Occipital lobe (tissue), 3 donors: ENCODE measurements at places on chromosomes 5 and 9.

- no peak for DNase-seq
These were observed 61.8 kb downstream of the WDR36 start for GRCh38 chr5:111153945-111154344.

GRCh38 chr9:38259519-38260218 lies 132.8 kb upstream of the ALDH1B1 start:
- no peak for DNase-seq

DNA sequence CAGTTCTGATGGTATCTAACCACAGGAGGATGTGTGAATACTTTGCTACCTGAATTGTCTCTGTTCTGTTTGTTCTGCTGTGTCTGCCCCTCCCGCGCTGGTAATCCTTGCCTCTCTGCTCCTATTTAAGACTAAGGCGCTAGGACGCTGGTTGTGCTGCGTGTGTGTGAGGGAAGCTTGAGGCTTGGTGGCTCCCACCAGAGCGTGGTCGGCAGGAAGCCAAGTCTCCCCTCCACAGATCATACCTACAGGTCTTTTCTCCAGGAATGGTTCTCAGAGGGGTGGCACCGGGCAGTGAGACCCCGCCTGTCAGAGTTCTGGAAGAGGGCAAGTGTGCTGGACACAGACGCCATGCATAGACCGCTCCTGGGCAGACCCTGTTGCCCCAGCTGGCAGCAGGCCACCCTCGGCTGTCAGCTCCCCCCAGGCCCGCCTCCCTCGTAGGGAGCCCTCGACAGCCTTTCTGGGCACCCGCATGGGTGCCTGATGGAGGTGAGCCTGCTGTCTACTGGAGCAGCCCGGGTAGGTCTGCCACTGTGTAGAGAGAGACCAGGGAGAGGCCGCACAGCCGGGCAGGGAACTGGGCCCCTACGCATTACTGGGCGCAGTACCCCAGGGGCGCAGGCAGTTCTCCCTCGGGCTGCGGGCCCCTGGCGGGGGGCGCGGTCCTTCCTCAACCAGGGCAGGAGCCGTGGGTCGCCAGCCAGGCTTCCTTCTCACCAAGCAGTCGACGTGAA lies 53.4 kb upstream of the ROR2 start:
- no peak for DNase-seq

- no peak for DNase-seq
These were observed 15.8 kb downstream of the ERCC8 start for GRCh38 chr5:60929024-60929423.

DNA sequence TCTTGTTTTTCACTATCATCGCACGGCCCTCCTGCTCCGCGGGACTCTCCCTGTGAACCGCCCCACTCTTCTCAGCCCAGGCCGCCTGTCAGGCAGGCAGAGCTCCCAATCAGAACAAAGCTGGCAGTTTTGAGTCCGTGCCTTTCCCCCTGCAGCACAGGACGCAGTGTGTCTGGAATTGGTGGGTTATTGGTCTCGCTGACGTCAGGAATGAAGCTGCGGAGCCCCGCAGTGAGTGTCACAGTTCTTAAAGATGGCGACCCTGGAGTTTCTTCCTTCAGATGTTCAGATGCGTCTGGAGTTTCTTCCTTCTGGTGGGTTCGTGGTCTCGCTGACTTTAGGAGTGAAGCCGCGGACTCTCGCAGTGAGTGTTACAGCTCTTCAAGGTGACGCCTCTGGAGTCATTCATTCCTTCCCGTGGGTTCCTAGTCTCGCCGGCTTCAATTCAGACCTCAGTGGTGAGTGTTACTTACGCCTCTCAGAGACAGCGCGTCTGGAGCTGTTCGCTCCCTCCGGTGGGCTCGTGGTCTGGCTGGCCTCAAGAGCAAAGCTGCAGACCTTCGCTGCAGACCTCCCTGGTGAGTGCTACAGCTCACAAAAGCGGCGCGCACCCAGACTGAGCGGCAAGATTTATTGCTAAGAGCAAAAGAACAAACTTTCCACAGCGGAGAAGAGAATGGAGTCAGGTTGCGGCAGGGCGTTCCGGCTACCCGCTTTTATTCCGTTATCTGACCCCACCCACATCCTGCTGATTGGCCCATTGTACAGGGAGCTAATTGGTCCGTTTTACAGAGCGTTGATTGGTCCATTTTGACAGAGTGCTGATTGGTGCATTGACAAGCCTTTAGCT lies 7.4 kb downstream of the ZDHHC11B start:
- no peak for DNase-seq

DNA sequence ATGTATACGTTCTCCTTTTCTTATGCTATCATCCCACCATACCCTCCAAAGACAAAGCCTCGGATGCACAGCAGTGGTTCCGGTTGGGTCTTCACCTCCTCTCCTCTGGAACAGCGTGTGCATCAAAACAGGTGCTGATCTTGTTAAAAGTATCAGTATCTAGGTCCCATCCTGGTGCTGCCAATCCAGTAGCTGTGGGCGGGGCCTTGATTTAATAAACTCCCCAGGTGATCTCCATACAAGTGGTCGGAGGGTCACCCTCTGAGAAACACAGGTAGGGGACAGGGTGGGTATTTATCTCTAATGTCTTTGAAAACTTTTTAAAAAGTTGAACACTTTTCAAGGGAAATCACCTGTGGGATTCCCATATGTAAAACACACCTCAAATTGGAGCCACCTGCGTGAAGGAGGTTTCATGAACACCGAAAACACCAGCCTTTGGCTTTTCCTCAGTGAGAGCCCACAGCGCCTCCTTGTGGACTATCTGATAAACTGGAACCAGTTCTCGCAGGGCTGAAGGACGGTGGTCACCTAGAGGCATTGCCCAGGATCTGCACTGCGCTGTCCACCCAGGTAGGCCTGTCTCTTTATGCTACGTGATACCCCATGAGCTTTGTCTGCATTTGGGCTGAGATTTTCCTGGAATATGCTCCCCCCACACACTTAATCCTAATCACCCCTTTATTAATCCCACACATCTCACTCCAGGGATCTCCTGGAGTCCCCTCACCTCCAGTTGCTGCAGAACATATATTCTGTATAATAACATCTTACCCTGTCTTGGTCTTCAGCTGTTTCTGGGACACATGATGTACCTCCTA lies 80.5 kb upstream of the EPB41L4B start:
- DNase-seq: no peak

GRCh38 chr9:34490760-34491159 lies 32.0 kb downstream of the ENHO start:
- DNase-seq: no peak

- no peak for DNase-seq
These were observed 103.6 kb downstream of the PBX3 start for GRCh38 chr9:125850763-125851162.

GRCh38 chr5:84874196-84874595 lies 489.5 kb upstream of the EDIL3 start:
- no peak for DNase-seq

GRCh38 chr5:93676704-93677103 lies 64.7 kb downstream of the POU5F2 start:
- DNase-seq: no peak

GRCh38 chr5:96125231-96125891 lies 163.7 kb upstream of the ELL2 start:
- no peak for DNase-seq

- DNase-seq: no peak
These were observed 152.5 kb downstream of the RNF180 start for GRCh38 chr5:64318175-64318574.

DNA sequence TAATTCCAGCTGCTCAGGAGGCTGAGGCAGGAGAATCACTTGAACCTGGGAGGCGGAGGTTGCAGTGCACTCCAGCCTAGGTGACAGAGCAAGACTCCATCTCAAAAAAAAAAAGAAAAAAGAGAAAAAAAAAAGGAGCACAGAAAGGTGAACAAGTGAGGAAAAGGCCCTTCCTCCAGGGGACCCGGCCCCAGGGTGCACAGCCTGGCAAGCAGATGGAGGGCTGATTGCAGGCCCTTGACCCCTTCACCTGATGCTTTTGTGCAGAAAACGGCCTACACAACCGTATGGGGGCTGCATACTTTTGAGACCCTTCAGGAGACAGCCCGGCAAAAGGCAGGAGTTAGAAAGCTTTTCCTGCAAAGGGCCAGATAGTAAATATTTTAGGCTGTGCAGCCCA lies 33.9 kb downstream of the HRH2 start:
- DNase-seq: no peak

DNA sequence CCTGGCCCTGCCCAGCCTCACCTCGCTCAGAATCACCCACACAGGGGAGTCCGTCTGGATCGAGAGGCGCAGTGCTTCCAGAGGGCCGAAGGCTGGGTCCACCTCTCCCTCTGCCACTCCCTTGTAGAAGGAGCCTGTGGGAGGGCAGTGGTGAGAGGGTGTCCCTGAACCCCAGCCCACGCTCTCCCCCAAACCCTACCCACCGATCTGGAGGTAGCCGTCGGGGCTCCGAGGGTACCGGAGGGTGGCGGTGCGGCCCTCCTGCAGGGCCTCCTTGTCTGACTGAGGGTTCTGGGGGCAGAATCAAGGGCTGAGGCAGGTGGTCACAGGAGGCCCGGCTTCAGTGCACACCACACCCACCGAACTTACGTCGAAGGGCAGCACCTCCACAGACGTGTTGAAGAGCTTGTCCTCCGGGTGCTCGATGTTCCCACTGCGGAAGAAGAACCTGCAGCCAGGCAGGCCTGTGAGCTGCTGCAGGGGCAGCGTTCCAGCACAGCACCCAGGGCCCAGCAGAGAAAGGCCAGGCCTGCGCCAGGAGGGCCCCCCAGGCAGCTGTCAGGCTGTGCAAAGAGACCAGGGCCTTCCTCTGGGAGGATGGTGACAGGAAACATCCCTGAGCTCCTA lies 4.5 kb downstream of the LTC4S start:
- DNase-seq: no peak

DNA sequence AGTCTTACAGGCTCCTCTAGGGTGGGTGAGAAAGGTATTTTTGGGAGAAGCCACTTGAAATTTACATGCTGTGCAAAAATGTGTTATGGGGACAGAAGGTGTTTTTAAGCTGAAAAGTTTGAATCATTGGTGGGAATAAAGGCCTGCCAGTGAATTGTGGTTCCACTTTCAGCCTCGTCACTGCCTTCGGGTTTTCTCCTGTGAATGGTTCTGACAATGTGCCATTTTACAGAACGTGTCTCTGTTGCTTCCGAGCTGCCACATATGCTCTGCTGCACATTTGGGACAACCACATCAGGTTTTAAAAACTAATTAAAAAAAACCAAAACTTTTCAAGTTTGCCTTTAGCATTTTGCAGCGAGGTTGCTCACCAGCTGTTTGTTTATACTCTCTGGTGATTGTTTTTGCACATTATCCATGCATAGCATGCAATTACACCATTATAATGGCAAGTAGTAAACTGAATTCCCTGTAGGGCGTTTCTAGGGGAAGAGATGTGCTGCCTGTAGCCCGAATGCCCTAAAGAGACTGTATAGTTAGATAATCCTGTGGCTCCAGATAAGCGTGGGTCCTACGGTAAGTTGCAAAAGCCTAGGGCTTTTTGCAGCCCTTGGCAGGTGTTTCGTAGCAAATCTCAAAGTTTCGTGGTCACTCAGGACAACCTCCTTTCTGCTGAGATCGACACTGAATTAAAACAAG lies 40.1 kb upstream of the SUB1 start:
- DNase-seq: peak; percentile 26

DNA sequence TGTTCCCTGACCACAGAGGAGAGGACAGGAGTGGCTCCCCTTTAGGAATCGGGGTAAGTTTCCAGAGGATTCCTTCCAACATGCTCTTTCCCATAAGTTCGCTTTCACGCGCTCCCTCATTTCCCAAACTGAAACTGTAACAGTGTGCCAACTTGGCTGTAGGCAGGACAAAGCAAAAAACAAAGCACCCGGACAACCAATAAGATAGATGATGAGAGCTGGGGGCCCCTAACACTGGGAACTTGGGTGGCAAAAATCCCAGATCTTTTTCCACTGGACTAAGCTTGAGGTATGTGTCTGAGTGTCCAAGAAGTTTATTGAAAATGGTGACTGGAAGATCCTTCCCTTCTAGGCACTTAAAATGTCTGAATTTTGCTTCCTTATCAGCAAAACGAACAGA lies 258.7 kb upstream of the IL12B start:
- DNase-seq: no peak

DNA sequence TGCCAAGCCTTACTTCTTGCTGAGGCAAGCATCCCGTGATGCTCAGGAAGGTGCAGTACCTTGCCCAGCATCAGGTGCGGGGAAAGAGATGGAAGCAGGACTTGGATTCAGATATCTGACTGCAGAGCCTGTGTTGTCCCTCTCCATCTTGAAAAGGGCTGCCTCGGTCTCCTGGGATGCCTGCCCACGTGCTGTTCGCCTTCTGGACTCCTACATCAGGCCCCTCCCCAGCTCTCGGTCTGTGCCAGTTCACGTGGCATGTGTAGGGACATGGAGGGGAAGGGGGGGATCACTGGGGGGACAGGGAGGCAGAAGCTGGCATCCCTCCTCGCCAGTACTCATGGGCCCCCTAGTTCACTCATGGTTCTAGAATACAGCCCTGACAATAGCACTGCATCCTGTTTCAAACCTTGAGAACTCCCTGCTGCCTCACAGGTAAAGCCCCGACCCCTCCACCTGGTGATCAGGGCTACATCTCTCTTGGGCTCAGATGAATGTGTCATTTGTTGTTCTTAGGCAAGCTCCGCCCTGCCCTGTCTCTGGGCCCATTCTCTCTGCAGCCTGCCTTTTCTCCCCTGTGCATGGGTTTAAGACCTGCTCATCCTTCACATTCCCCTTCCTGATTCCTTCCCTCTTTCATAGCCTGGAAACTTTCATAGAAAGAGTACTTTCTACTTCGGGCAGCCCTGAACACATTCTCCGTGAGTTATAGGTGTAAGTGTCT lies 38.9 kb upstream of the SLC25A51 start:
- no peak for DNase-seq

- DNase-seq: no peak
These were observed 560.7 kb downstream of the PSAT1 start for GRCh38 chr9:78857373-78858225.

DNA sequence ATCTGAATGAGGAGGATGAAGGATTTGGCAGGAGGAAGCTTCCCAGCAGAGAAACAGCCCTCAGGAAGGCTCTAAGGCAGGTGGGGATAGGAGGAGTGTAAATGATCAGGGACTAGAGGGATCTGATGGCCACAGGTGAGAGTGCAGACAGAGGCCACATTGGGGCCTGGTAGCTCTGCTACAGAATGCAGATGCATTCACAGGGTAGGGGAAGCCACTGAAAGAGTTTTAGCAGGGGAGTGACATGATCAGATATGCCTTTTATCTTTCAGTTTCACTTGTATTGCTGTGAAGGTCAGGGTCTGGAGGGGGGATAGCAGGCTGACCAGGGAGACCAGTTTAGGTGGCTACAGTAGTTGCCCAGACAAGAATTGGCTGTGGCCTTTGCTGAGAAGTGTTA lies 3.0 kb downstream of the TXNDC15 start:
- no peak for DNase-seq

- DNase-seq: no peak
These were observed 5.0 kb upstream of the RASGRF2 start for GRCh38 chr5:80955082-80955590.
